ENCODE measurements at places on chromosomes 2 and 18. TPM values are rescaled to one million over a fixed set of nuclear protein-coding genes. Genes with fewer than 3 reads are reported as not detected.

GRCh38 chr2:66461664-66462500 lies 27.0 kb downstream of the MEIS1 start:
- no peak for DNase-seq

Gene LBX2
- total RNA-seq: not detected

GRCh38 chr2:150292807-150293206 lies 194.7 kb downstream of the RND3 start:
- DNase-seq: no peak

Gene SERPINB7
- not detected for total RNA-seq

- DNase-seq: no peak
These were observed 31.8 kb downstream of the ARHGAP15 start for GRCh38 chr2:143160732-143161707.

Gene SERPINB3
- 1.8 TPM for total RNA-seq

GRCh38 chr2:37730037-37730818 lies 58.8 kb upstream of the CDC42EP3 start:
- no peak for DNase-seq

DNA sequence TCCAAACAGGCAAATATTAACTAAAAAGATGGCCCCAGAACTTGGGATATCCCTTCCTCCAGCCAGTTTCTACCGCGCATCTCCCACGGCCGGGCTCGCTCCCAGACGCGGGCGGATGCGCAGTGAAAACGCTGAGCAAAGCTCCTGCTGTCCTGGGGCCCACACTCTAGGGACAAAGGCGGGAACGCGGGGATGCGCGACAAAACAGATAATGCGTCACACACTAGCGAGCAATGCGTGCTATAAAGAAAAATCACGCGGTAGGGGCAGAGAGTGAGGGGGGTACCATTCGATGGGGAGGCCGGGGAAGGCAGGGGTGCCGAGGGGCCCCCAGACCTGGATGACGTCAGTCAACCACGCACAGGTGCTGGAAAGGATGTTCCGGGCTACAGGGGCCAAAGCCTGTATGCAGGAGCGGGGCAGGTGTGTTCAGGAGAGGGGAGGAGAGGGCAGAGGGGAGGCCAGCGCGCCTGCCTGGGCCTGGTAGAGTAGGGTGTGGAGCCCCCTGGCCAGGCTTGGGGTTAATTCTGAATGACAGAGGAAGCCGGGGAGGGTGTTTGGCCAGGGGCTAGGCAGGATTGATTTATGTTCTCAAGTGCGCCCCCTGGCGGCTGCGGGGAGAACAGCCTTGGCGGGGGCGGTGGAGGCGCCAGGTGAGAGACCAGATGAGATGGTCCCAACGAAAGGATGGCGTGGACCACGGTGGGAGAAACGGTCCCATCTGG lies 14.9 kb upstream of the ITM2C start:
- DNase-seq: peak; percentile 72

DNA sequence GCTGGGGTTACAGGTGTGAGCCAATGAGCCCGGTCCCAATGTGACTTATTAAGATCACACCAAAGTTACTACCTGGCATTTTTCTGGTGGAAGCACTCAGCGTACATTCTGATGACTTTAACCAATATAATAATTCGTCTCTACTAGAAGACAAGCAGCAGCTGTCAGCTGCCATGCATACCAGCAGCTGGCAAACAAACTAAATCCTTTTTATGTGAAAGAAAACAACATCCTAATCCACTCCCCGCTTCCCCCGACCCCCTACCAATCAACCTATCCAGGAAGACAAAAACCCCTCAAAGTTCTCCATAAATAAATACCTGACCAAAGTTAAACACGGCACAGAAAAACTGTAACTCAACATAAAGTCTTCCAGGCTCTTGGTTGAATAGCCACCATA lies 42.1 kb downstream of the GPR155 start:
- no peak for DNase-seq

DNA sequence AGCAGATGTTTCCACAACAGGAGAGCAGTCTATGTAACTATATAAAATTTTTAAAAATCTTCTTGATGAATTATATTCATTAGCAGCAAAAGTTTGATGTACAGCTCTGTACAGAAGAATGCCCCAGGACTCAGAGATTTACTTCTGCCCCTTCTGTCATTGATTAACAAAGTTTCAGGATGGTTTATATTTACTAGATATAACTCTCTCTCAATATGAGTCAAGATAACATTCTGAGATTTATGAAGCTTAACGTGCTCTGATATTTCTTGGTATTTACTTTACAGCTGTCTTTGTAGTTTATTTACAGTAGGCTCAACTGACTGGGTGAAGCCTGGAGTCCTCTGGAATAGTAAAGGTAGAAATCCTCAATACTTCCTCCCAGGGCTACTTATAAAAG lies 93.6 kb upstream of the HNMT start:
- DNase-seq: no peak

DNA sequence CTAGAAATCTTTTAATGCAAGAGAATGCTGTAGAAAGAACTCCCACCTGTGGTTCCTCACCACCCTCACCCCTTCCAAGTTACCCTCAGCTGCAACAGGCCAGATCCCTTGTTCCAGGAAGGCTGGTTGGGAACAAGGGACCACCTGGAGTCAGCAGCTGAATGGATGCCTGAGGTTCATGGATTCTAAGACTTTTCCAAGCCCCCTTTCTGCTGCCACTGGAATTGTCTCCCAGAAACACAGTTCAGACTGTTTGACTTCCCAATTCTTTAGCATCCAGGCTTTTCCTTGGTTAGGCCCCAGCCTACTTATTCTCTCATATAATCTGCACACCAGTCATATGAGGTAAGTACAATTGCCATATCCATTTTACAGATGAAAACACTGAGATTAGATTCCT lies 8.0 kb upstream of the ADCY3 start:
- DNase-seq: no peak

GRCh38 chr18:67665266-67665665 lies 148.7 kb upstream of the DSEL start:
- DNase-seq: no peak

DNA sequence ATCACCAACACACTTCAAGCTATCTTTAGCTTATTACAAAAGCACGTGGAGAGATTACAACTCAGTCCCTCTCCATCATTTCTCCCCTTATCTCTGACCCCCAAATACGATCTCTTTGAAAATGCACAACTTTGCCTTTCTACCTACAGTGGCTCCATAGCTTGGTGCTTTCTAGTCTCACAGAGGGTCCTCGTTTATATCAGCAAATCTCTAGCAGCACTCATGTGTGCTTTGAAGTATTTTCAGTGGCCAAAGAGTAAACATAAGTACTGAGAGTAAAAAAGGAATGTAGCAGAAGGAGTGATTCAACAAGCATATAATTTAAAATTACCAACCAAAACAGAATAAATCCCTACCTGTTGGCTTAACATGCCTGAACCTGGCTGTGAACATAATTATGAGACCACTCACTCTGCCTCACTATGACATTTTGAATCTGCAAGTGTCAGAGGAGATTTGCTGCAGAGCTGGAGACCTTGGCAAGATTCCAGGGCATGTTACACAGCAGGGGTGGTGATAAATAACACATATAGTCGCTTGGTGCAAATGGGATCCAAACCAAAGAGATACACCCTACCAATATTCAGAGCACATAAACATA lies 54.6 kb downstream of the LAMA3 start:
- no peak for DNase-seq

GRCh38 chr2:46954951-46955571 lies 39.5 kb upstream of the MCFD2 start:
- DNase-seq: peak; percentile 47

Gene GAL3ST2
- total RNA-seq: 311 TPM

Measured in stomach (tissue), 19 donors.